HFFc6 (cell line): ENCODE measurements at places on chromosomes 16 and 17. TPM values are rescaled to one million over a fixed set of nuclear protein-coding genes. Genes with fewer than 3 reads are reported as not detected.

DNA sequence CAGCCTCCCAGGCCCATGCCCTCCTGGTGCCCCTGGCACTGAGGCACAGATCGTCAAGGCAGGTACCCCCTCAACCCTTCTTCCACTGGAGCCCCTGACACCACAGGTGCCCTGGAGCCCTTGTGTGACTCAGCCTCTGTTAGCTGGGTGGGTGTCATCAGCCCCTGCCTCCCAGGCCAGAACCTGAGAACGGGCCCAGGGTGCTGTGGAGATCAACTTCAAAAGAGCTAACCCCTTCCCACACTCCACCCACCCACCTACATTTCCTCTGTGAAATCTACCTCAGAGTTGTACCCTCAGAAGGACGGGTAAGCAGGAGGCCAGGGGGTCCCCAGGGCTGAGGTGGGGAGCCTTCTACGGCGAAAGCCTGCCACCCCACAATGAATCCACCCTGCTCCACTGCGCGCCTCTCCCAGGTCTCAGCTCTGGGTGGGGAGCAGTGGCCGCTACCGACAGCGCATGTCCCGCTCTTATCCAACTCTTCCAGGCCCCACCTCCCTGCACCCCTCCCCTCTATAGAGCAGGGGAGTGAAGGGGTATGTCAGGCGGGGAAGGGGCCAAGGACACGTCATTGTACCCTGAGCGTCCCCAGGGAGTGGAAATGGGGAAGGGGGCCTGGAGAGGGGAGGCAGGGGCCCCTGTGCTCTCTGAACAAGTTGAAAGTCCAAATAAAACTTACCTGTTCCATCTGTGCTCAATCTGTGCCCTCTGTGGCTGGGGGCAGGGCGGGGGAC lies 17.6 kb downstream of the TBKBP1 start:
- peaks cover 12% of the 10 kb centered on the region for H3K4me1 ChIP-seq
- DNase-seq, result no peak
- H3K27me3 ChIP-seq, result peaks cover 38% of the 10 kb centered on the region
- 0 out of 2 replicates have a peak, but pooled peaks cover 5% of the 10 kb centered on the region for H3K36me3 ChIP-seq

DNA sequence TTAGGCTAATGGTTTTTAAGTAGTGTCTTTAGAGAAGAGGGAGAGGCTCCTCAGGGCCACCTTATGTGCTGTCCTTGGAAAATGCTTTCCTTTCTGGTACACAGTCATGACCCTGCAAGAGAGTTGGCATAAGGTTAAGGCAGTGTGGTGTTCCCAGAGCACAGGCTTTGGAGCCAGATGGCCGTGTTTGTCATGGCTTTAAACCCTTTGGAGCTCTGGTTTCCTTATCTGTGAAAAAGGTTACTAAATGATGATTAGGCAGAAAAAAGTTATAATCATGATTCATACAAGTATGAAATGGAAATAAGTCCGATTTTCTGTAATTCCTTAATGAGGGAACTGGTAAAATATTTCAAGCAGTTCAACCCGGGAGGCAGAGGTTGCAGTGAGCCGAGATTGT lies 13.2 kb downstream of the UTP4 start:
- H3K36me3 ChIP-seq, result peaks cover 29% of the 10 kb centered on the region
- H3K4me3 ChIP-seq, result no peak overlapping the region
- H3K4me1 ChIP-seq, result no peaks in the 10 kb centered on the region
- no peak for DNase-seq
- H3K27ac ChIP-seq, result peak overlapping the region; percentile 33; the same call in 1 of the 2 replicates

GRCh38 chr17:33261820-33262219 lies 31.3 kb downstream of the ASIC2 start:
- H3K4me1 ChIP-seq, result peaks cover 9% of the 10 kb centered on the region; the same call in 1 of the 2 replicates
- no peak overlapping the region for H3K4me3 ChIP-seq
- H3K27me3 ChIP-seq, result peaks cover 6% of the 10 kb centered on the region
- H3K36me3 ChIP-seq, result no peaks in the 10 kb centered on the region

DNA sequence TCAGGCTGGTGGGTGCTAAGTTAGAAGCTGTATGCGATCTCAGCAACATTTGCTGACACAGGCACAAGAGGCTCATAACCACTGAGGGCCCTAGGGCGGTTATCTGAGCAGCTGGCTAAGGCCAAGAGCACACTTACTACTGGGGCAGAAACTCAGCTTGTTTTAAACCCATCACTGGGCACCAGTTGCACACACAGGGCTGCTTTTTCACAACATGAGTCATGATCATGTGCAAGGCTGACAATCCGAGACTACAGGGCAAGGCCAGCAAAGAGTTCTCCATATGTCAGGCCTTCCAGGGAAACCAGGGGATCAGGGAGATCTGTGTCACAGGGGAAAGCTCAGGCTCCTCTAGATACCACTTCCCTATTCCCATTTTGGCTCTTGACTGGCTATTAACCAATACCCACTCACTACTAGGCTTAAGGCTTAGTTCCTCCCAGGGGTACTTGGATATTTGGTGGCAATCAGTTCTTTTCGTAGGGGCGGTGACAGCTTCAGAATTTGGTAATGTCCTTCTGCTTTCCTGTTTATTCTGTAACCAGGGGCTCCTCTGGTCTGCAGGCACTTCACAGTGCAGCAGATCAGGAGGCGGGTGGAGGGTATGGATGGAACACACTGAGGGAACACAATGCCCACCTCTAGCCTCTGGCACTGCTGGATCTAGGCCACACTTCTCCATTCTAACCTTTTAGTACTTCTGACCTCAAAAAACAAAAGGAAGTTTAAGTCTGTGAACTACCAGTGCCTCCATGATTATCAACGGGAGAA lies 44.9 kb upstream of the ERN1 start:
- H3K4me1 ChIP-seq, result peaks cover 44% of the 10 kb centered on the region
- H3K36me3 ChIP-seq, result peaks cover 46% of the 10 kb centered on the region
- H3K27me3 ChIP-seq, result no peaks in the 10 kb centered on the region; the same call in 1 of the 2 replicates
- no peak overlapping the region for H3K4me3 ChIP-seq
- H3K27ac ChIP-seq, result peak overlapping the region; percentile 78
- DNase-seq, result peak; percentile 51

DNA sequence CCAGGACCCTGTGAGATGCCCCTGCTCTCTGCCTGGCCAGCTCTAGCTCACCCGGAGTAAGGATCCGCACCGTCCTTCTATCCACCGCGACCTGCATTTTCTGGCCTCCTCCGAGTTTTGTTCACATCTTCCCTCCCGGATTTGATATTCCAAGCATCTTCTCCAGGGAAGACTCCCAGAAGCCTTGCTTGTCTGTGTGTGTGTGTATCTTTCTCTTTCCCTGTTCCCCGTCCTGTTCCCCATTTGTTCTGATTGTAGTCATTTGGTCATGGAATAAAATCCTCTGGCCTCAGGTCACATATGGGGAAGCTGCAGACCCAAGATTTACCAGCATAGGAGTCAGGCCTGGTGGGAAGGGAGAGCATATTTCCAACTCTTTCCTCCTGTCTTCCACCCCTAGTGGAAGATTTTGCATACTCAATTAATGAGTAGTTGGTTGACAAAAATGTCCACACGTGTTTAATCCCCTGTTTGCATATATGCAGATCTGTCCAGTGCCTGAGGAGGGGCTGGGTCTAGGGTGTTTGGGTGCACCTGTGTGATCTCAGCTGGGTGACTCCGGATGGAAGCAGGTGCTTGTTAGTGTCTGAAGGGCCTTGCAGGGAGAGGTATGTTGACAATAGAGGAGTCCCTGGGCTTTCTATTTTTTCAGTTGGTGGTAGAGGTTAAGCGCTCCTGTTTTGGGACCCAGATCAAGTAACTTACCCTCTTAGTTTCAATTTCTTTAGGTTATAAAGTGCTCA lies 1.9 kb downstream of the PRAC1 start:
- no peak for DNase-seq
- no peak overlapping the region for H3K4me3 ChIP-seq
- H3K4me1 ChIP-seq, result peaks cover 16% of the 10 kb centered on the region
- no peaks in the 10 kb centered on the region for H3K36me3 ChIP-seq

GRCh38 chr16:63581570-63581969 lies 1540.3 kb downstream of the CDH11 start:
- no peaks in the 10 kb centered on the region for H3K4me1 ChIP-seq
- H3K27ac ChIP-seq, result no peak overlapping the region
- H3K36me3 ChIP-seq, result peaks cover 4% of the 10 kb centered on the region; the same call in 1 of the 2 replicates

- no peak overlapping the region for H3K4me3 ChIP-seq
- no peaks in the 10 kb centered on the region for H3K4me1 ChIP-seq
- H3K27me3 ChIP-seq, result no peaks in the 10 kb centered on the region
- H3K27ac ChIP-seq, result no peak overlapping the region
Measured at GRCh38 chr16:62638324-62638911, 602.2 kb upstream of the CDH8 start.

DNA sequence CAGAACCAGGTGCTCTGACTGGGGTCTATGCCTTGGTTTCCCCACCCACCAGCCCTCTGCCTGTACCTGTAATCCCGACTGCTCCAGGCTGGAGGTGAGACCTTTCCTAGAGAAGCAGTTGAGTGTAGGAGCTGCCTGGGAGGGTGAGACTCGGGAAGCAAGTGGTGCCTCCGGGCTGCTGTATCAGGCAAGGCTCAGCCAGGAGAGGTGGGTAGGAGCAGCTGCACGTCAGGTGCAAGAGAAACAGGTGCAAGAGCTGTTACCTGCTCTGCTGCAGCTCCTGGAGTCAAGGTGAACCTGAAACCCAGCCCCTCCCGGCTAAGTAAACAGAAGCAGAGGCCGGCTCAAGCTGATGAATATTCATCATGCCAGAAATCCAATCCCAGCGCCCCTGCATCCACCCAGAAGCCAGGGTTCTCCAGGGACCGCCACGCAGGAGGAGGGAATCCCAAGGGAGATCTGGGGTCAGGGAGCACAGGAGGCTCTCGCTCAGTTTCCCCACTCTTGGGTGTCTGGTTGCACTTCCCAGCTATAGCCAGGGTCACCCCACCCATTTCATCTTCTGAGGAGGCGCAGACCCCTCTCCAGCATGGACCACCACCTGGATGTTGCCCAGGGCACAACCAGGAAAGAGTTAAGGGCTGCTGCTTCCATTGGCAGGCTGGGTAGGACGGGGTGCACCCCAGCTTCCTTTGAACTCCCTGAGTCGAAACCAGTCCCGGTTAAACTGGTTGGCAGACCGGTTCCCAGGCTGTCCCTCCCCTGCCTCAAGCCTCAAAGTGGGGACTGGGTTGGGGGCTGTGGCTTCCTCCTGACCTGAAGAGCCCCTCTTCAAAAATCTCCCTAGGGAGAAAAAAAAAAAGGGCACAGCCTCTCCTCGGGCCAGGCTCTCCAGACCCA lies at the start of gene PRR15L:
TSS of gene PRR15L (minus strand) at position 293 of the 900 bp plus-strand sequence. CDS start 4,649 bp downstream, outside the sequence.
- peaks cover 11% of the 10 kb centered on the region; the same call in 1 of the 2 replicates for H3K36me3 ChIP-seq
- H3K4me3 ChIP-seq, result no peak within 1 kb of the TSS
- DNase-seq, result no peak
- H3K4me1 ChIP-seq, result no peaks in the 10 kb centered on the region

EIF3CL gene
- total RNA-seq, result 6.7 to 39.3 TPM (median 24.4 TPM) in 3 replicates

CACNB1 gene
- 5.6 to 7.4 TPM (median 7.1 TPM) in 3 replicates for total RNA-seq

TMEM98 gene
- 36.5 to 72.8 TPM (median 66.7 TPM) in 3 replicates for total RNA-seq

AGRP gene
- not detected in 3 replicates for total RNA-seq

INCA1 gene
- total RNA-seq, result 0.97 to 1.5 TPM (median 1.0 TPM) in 3 replicates
